HFFc6 (cell line): ENCODE measurements at places on chromosomes 7 and 10. TPM values are rescaled to one million over a fixed set of nuclear protein-coding genes. Genes with fewer than 3 reads are reported as not detected.

DNA sequence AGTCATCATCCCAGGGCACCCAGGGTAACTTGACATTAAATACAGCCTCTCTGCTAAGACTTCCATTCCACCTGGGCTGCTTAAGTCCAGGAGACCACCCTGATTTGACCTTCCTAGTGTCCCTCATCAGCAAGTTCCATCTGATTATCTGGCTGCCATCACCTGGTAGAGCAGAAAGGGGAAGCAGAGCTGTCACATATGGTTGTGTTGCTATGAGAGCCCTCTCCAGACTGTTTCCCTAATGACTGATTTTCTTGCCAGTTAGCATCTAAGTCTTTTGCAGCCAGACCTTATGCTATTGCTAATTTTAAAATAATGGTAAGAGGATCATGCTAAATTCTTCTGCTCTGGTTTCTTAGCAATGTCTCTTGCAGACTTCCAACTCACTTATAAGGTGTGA, 38.7 kb downstream of the KCNH2 start:
- no peak for DNase-seq

Gene TFPI2
- total RNA-seq = 34.9 to 85.6 TPM (median 56.0 TPM) in 3 replicates

Gene IQUB
- 0.17 to 0.36 TPM in 2 of 3 replicates, not detected in the other for total RNA-seq

- no peak for DNase-seq
These were observed 604 bp downstream of the SCART1 start for GRCh38 chr10:133454204-133454893.

- DNase-seq = no peak
These were observed 148.1 kb downstream of the SUGCT start for GRCh38 chr7:40282858-40283257.

Gene GNAT3
- 0.21 TPM in 1 of 3 replicates, not detected in the others for total RNA-seq

Gene LLCFC1
- not detected in 3 replicates for total RNA-seq

DNA sequence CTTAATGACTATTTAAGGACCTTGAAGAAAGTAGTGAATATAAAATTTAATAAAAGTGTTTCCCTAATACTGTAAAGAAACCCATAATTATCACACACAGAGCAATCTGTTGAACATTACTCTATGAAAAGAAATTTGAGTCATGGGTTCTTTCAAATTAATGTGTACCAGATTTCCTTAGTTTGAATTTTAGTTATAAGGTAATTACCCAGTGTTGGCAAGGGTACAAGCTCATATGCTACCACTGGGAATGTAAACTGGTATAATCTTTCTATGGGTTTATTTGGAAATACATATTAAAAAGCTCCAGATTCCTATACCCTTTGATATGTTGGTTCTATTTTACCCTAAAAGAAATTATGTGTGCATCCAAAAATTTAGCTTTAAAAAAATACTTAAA, 22.9 kb downstream of the PANK1 start:
- DNase-seq = no peak

- DNase-seq = peak; percentile 95
These were observed 476.9 kb downstream of the KCNMA1 start for GRCh38 chr10:77160679-77161078.

- DNase-seq = no peak
These were observed 75.9 kb upstream of the ARID5B start for GRCh38 chr10:61825628-61826027.

DNA sequence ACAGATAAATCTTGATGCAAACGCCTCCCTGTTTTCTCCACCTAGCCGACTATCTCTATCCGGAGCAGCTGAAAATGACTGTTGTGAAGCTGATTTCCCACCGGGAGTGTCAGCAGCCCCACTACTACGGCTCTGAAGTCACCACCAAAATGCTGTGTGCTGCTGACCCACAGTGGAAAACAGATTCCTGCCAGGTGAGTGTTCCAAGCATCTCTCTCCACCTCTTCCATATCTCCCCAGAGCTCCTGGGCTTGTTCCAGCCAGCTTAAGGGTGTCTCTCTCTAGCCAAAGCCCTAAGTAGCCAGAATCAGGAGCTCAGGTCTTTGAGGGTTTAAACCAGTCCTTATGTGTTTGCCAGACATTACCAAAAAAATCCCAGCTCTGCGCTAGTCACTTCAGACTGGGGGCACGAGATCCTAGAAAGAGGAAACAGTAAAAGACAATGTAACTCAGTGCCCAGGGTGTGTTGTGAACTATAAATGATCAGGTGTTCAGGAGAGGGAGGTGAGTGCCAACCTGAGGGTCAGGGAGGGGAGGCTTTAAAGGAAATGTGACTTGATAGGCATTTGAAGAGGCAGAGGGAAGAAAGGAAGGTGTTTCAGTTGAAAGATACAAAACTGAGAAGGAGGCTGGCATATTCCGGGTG, 4.4 kb downstream of the PLAU start:
- DNase-seq = no peak

Gene GBX1
- total RNA-seq = not detected in 3 replicates

Gene NPSR1
- total RNA-seq = not detected in 2 replicates

Gene COBL
- not detected in 3 replicates for total RNA-seq

Gene ARHGAP22
- total RNA-seq = 81.0 to 131 TPM (median 95.1 TPM) in 3 replicates

Gene FAM180A
- 5.0 to 53.7 TPM (median 10.9 TPM) in 3 replicates for total RNA-seq

Gene OR2A42
- total RNA-seq = not detected in 3 replicates

- DNase-seq = peak; percentile 45
These were observed 21.6 kb downstream of the RBM28 start for GRCh38 chr7:128322040-128322643.

DNA sequence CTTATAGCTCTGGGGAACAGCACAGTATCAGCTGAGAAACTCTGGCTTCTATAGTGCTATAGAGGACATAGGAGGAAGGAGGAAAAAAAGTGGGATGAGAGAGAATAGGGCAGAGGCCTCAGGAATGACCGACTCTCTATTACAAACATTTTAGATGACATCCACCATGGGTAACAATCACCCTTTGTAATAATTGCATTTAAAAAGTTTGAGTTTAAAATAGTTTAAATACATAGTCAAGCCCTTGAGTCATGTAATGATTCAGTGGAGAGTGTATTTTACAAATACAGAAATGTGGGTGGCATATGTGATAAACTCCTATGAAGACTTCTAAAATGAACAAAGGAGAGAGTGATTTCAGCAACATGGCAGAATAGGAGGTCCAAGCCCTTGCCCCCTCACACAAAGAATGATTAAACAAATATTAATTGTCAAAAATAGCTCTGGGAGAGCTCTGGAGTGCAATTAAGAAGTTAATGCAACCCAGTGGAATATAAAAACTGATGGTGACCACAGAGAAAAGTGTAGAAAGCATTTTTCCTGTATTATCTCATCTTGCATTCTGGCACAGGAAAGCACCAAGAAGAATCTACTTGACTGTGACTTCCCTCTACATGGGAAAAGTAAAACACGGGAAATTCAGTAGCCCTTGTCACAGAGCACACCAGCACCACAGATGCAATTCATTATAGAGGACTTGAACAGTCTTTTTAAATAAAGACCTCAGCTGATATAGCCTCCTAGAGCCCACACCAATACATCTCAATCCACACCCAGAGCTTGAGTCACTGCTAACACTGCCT, 569.0 kb upstream of the SORCS1 start:
- DNase-seq = no peak

DNA sequence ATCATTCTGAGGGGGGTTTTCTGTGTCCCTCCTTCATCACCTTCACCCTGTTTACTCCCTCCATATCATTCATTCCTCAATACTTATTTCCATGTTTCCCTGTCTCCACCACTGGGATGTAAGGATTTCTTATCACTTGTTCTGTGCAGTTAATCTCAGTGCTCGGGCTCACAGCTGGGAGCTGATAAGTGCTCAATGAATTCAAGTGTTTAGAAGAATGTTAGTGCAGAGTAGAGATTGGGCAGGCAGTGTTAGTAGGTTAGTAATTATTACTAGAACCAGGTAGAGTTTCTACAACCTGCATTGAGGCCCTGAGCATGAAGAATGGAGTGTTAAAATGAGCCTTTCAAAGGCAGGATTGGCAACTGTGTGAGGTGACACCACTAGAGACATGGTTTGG, 458.1 kb downstream of the AUTS2 start:
- DNase-seq = no peak

DNA sequence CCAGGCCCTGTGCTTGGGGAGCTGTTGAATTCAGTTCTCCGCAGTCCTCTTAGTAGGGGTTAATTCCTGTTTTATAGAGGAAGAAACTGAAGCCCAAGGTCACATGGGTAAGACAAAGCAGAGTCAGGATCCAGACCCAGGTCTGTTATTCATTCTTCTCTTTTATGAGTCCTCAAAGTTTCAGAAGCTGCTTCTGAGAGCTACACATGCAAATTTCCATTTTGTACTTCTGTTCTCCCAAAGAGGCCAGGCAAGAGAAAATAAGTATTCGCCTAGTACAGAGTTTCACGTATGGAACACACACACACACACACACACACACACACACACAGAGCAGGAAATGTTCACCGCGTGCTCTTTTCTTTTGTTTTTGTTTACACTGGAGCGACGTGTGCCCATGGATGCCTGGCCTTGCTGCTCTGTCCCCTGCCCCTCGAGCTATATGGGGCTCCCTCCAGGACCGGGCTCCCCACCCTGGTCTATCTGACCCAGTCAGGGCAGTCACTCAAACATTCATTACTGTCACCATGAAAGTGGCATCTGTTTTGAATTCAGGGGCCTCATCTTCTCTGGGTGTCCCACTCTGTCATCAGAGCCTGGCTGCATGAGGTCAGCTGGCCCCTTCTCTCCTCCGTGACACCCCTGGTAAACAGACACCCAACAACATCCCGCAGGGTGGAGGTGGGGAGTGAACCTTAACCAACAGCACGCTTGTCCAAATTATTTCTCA, 84.4 kb downstream of the TNS3 start:
- DNase-seq = peak; percentile 28

DNA sequence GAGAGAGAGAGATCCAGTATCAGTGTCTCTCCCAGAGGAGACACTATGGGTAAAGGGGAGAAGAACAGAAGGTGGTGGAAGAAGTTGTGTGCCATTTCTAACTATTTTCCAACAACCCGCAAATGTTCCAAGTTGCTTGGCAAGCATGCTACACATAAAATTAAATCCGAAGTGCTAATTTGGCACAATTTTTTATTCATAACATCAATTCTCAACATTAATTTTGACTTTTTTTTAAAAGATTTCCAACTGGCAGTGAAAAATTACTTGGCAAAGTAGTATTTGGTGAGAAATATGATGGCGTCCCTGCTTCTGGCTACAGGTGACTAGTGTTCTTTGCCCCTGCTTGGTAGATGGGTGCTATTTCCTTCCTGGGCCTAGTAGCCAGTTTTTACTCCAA, 622.0 kb downstream of the SORCS1 start:
- DNase-seq = no peak

DNA sequence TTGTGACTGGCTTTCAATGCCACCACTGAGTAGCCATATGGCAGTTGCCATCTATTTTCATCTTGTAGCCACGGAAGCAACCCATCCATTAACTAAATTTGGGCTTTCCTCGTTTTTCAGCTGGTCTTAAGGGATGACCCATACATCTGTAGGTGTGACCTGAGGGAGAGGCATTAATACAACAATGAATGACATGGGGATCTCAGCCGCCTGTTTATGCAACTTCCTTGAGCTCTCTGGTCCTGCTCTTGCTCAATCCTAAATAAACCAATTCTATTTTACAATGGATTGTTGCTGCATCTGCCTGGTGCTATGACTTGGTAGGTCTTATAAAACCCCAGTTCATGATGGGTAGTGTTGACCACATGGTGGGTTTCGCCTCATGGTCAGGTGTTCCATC, 21.9 kb upstream of the ADAM22 start:
- no peak for DNase-seq

Gene COL1A2
- 3,728 to 5,941 TPM (median 4,736 TPM) in 3 replicates for total RNA-seq

Gene IGF2BP3
- 26.7 to 31.9 TPM (median 30.2 TPM) in 3 replicates for total RNA-seq

DNA sequence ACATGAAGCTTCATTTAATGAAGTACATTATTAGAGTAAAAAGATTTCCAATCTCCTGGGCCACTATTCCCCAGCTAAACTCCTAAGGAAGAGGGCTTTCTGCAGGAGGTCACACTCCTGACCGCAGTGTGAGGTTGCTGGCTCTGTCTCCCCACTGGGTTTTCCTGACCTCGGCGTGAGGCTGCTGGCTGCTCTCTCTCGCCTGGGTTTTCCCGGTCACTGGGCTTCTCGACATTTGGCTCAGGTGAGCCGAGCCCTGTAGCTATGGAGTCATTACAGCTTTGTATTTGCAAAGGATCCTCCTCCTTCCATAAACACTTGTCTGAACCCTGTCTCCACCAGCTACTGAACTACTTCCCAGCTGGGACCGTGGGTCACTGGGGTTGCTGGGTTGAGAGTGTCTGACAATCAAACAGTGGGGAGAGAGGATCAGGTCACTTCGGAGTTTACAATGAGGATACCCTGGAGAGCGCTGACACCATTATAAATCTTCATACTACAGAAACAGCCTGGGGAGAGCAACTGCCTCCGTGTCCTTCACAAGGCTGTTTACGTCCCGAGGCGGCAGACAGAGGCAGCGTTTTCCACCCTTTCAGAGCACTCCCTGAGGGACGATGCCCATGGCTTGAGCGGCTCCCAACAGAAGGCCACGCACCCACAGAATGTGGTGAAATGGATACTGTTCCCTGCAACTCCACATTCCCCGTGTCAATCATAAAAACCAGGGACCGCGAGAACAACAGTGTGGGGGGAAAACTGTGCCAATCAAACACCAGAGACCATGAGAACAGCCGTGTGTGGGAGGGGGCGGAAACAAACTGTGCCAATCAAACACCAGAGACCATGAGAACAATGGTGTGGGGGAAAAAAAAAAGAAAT, 226.2 kb downstream of the ZMYND11 start:
- no peak for DNase-seq

Gene CAV2
- total RNA-seq = 178 to 224 TPM (median 208 TPM) in 3 replicates

- DNase-seq = no peak
These were observed 208.3 kb downstream of the JAZF1 start for GRCh38 chr7:27972276-27972675.

DNA sequence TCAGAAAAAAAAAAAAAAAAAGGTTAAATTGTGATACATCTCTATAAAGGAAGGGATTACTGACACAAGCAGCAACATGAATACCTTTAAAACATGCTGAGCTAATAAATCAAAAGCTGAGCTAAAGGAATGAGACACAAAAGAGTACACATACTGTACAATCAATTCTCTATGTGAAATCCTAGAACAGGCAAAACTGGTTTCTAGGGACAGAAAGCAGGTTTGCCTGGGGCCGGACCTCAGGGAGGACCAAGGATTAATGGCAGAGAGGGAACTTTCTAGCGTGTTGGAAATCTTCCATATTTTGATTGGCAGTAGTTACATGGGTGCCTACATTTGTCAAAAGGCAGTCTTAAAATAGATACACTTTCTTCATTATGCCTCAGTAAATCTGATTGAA, 52.5 kb downstream of the KLRG2 start:
- DNase-seq = no peak

DNA sequence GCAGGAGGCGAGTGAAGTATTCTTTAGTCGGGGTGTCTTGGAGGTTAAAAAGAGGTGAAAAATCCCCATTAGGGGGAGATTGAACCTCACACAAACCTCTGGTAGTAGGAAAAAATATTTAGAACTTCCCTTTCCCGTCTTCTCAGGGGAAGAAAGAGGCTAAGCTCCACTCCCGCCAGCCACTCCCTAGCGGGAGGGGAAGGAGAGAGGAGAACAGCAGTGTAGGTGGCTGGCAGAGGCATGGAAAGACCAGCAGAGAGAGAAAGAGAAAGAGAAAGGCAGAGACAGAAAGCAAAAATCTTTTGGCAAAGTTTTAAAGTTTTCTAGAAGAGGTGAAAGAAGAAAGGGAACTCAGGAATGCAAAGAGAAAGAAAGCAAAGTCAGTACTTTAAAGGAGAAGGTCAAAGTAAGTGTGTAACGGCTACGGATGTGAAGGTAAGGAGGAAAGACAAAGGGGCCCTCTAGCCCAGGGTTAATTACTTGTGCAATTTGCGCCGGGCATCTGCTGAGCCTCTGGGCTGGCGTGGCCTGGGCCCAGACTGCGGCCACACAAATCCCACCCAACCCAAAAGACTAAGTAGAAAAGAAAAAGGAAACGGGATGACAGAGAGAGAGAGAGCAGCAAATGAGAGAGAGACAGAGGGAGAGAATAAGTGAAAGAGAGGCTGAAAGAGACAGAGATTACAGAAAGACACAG, 72.3 kb upstream of the ZNF746 start:
- no peak for DNase-seq

Gene GARIN1A
- 0.40 and 0.99 TPM in 2 replicates for total RNA-seq
